ENCODE measurements at places on chromosomes 1 and 21. TPM values are rescaled to one million over a fixed set of nuclear protein-coding genes. Genes with fewer than 3 reads are reported as not detected.

DNA sequence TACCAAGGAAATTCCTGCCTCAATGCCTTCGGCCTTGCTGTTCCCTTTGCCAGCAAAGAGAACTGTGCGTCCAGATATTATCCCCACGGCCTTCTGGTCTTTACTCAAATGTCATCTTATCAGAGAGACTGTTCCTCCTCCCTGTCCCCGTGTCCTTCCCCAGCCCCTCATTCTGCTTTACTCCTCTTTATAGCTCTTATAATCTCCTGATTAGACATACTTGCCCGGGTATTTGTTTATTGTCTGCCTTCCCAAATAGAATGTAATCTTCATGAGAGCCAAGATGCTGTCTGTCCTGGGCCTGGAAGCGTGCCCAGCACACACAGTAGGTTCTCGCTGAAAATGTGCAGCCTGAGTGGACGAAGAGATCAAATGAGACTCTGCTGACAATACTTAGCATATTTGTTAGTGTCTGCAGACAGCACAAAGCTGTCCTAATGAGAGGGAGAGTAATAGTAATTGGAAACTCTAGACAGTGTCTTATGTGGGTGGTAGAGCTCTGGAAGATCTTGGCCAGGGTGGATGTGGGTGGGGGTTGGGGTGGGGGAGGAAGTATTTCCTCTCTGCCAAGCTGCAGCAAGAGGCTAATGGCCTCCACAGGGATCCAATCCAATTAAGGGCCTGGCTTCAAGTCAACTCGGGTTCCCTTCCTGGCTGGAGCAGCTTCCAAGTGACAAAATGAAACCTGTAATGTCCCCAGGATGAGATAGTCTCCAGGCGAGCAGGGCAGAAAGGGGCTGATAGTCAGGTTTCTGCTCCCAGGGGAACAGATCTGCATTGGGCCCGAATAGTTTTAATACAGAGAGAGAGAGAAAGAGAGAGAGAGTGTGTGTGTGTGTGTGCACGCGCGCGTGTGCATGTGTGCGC lies 9.5 kb upstream of the CLIC4 start:
- H3K27me3 ChIP-seq: no peaks in the 10 kb centered on the region
- H3K27ac ChIP-seq: peak overlapping the region; percentile 64
- peak; percentile 68 for ATAC-seq
- H3K4me3 ChIP-seq: peak overlapping the region; percentile 28

DNA sequence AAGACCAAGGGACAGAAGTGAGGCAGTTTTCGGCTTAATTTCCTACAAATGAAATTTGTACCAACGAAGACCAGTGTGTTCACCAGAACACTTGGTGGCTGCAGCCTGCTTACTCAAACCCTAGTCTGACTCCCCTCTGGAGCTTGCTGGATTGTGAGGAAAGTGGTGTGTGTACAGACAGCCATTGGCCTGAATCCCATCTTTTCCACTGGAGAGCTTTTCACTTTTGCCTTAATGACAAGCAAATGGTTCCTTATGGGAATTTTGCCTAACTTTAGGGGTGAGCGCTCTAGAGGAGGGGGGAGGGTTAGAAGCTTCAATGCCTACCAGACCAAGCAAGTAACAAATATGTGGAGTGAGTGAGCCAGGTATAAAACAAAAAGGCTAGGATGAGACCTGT lies 17.3 kb downstream of the METTL13 start:
- no peaks in the 10 kb centered on the region for H3K27me3 ChIP-seq
- H3K27ac ChIP-seq: no peak overlapping the region

DNA sequence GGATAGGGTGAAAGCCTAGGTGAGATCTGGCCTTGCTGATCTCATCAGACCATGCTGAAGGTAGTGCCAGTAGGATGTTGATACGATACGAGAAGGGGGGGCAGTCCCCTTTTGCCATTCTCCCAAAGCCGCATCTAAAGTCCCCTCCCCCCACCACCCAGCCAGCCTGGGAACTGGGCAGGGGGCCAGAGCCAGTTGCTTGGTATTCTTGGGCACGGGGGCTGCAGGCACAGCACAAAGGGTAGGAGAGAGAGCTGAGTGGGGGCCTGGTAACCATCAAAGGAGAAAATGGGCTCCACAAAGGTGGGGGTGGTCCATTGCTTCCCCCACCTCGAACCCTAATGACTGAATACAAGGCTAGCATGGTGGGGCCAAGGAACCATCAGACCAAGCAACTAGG lies 5.4 kb downstream of the PEA15 start:
- no peaks in the 10 kb centered on the region for H3K27me3 ChIP-seq
- no peak overlapping the region for H3K4me3 ChIP-seq
- ATAC-seq: no peak
- peak overlapping the region; percentile 98 for H3K27ac ChIP-seq

The FCGR3A gene
- total RNA-seq: 23.5 TPM

GRCh38 chr21:22224261-22224660 lies 1226.1 kb downstream of the NCAM2 start:
- ATAC-seq: no peak
- H3K27me3 ChIP-seq: no peaks in the 10 kb centered on the region
- no peaks in the 10 kb centered on the region for H3K4me1 ChIP-seq
- no peaks in the 10 kb centered on the region for H3K36me3 ChIP-seq
- H3K4me3 ChIP-seq: no peak overlapping the region

- H3K4me1 ChIP-seq: no peaks in the 10 kb centered on the region
- no peak for ATAC-seq
- no peak overlapping the region for H3K27ac ChIP-seq
- H3K36me3 ChIP-seq: no peaks in the 10 kb centered on the region
- no peaks in the 10 kb centered on the region for H3K27me3 ChIP-seq
These were observed 24.0 kb downstream of the TENT5C start for GRCh38 chr1:117629625-117630422.

GRCh38 chr1:19123837-19124236 lies 86.2 kb downstream of the UBR4 start:
- no peaks in the 10 kb centered on the region for H3K4me1 ChIP-seq
- ATAC-seq: no peak
- no peak overlapping the region for H3K27ac ChIP-seq
- H3K36me3 ChIP-seq: peaks cover 47% of the 10 kb centered on the region
- no peak overlapping the region for H3K4me3 ChIP-seq

The KLHDC9 gene
- 7.1 TPM for total RNA-seq

DNA sequence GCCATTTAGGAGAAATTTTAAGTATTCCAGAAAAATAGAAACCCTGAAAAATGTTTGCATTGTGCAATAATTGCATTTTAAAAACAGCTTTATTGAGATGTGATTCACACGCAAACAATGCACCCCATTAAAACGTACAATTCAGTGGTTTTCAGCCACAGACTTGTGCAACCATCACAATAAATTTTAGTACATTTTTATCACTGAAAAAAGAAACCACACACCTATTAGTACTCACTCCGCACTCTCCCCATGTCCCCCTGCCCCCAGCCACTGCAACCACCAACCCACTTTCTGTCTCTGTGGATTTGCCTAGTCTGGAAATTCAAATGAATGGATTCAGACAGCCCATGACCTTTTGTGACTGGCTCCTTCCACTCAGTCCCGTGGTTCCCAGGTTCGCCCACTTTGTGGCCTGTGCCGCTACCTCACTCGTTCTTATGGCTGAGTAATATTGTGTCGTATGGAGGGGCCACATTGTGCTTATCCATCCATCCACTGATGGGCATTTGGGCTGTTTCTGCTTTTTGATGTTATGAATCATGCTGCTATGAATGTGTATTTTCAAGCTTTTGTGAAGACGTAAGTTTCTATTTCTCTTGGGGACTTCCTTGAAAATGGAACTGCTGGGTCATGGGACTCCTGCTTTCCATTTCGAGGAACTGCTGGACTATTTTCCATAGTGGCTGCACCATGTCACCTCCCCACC lies 147.7 kb upstream of the ARHGEF16 start:
- no peaks in the 10 kb centered on the region for H3K36me3 ChIP-seq
- H3K27me3 ChIP-seq: peaks cover 9% of the 10 kb centered on the region
- H3K4me3 ChIP-seq: no peak overlapping the region
- no peaks in the 10 kb centered on the region for H3K4me1 ChIP-seq

The DENND2C gene
- 5.3 TPM for total RNA-seq

DNA sequence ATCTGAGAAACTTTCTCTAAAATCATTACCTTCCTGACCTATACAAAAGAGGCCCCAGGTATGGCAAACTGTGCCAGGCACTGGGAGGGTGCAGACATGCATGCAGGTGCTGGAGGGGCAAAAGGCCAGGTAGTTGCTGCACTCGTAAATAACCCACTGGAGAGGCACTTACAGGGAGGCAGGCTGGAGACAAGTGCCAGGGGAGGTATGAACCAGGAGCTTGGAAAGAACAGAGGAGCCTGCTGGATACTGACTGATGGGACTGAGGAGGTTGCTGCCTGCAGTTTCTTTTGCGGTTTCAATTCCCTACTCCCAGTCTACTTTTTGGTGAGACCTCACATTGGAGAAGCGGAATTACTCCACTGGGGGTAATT lies 113.9 kb downstream of the DSCAM start:
- no peak overlapping the region for H3K4me3 ChIP-seq
- ATAC-seq: no peak
- H3K36me3 ChIP-seq: no peaks in the 10 kb centered on the region
- no peaks in the 10 kb centered on the region for H3K4me1 ChIP-seq
- H3K27me3 ChIP-seq: peaks cover 18% of the 10 kb centered on the region

The CNKSR1 gene
- total RNA-seq: 0.81 TPM

DNA sequence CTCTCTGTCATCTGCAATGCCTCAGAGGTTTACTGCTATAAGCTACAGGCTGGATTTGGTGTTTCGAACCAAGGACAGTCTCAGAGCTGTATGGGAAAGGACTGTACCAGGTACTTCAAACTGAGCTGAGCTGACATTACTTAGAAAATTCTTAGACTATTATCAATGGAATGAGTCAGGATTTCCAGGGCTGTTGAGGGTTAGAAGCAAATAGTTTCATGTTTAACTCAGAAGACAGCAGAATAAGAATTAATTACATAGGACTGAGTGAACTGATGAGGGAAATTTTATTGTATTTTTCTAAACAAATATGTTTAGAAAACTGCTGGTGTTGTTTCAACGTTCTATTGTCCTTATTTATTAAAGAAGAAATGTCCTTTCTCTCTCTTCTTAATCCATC lies 74.3 kb upstream of the CAPZB start:
- H3K4me1 ChIP-seq: peaks cover 14% of the 10 kb centered on the region
- peak overlapping the region; percentile 31 for H3K27ac ChIP-seq
- H3K4me3 ChIP-seq: no peak overlapping the region
- H3K27me3 ChIP-seq: no peaks in the 10 kb centered on the region

DNA sequence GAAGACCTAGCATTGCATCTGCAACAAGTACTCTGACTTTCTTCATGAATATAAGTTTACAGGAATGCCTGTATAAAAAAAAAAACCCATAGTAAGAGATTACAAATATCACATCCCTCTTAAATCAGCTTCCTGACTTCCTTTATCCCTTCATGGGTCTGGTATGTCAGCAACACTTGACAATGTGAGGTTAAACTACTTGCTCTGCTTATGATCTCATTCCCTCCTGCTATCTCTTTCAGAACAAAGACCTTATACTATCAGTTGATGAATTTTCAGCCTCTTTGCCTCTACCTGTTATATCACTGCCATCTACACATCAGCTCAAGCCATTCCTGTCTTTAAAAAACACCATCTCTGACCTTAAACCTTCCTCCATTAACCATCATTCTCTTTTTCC lies 130.9 kb upstream of the SAMSN1 start:
- no peak for ATAC-seq
- H3K27ac ChIP-seq: no peak overlapping the region
- H3K4me1 ChIP-seq: no peaks in the 10 kb centered on the region
- H3K4me3 ChIP-seq: no peak overlapping the region
